ENCODE measurements at places on chromosomes 2 and 18. TPM values are rescaled to one million over a fixed set of nuclear protein-coding genes. Genes with fewer than 3 reads are reported as not detected.

The EPB41L5 gene
- 50.5 TPM for total RNA-seq

DNA sequence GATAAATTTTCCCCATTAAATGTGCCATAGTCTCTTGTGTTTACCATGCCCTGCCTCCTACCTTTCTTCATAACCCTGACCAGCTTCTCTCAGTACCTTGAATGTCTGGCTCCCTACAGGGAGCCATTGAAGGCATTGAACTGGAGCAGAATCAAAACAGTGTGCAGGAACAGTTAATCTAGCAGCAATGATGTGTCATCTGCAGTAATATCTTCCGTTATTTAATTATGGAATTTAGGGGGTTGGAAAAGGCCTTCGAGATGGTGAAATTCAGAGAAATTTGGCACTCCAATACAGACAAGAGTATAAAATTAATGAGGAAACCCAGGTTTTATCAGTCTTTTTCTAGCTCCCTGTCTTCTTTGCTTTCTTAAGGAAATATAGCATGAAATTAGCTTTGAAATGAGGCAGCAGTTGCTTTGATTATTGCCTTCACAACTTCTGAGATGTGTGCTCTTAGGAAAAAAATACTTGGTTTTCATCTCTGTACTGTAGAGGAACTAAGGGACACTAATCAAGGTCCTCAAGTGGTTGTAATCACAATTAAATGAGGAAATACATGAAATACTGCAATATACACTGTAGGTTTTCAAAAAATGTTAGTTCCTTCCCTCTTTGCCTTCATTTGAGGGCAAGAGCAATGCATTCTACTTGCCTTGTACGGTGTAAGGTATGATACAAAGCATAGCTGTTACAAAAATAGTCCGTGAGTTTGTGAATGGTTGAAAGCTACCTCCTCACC, 369.1 kb downstream of the SETBP1 start:
- no peak for DNase-seq

- no peak for DNase-seq
Measured at GRCh38 chr18:28149810-28150420, 27.0 kb downstream of the CDH2 start.

DNA sequence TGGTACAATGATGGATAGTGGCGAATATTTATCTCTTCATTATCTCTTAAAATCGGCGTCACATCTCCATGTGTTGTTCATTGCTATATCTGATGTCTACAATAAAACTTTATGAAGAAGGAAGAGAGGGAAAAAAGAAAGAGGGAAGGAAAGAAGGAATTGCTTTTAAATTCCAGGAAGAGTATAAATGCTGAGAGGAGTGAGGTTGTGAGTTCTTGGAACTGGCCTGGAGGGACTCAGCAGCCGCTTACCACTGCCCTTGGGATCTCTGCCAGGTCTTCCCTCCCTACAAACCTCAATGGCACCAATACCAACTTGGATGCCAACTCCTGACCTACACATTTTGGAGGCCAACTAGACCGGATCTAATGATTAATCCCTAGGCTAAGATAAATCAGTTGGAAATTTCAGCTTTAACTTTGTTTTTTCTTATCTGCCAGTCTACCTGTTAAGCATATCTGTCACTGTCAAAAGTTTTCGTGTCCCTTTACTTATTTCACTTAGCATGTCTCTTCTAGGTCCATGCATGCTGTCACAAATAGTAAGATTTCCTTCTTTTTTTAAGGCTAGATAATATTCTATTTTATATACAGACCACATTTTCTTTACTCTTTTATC, 9.8 kb downstream of the SCN9A start:
- no peak for DNase-seq

GRCh38 chr18:36314754-36315153, 17.2 kb downstream of the FHOD3 start:
- DNase-seq = no peak

Measured in left lobe of liver (tissue), 2 donors.